ENCODE measurements at places on chromosomes 4 and X.

DNA sequence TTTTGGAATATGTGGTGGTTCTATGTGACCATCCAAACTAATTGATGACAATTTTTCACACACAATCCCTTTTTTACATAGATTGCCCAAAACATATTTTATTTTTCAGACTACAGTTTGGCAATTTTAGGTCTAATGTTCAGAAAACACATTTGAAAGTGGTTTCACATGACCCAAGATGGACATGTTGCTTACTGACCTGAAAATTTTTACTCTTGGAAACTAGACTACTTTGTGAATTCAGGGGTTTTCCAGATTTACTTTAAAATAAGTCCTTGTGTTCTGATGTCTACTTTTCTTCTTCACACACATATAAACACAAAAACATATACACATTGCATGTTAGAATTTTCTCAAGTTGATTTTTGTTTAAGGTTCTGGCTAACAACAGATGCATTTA, 79.5 kb downstream of the HMGB2 start:
- no peak for DNase-seq

GRCh38 chr4:155434904-155435303, 58.1 kb upstream of the MAP9 start:
- DNase-seq, result no peak

GRCh38 chrX:63514569-63515080, 163.5 kb upstream of the SPIN4 start:
- no peak for DNase-seq

DNA sequence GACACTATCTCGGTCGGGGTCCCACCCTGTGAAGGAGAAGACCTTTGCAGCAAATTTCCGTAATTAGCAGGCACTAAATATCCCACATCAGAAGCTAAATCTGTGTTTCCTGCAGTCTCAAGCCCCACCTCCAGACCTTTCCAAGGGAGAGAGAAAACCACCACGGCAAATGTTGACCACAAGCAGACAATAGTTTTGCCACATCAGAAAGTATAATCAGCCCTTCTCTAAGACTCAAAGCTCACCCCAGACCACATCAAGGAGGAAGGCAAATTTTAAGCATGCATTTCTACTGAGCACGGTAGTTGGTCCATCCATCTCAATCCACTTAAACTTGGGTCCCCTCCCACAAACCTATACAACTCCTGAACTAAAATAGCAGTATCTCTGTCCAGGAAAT, 398.5 kb downstream of the GPM6A start:
- DNase-seq, result no peak

DNA sequence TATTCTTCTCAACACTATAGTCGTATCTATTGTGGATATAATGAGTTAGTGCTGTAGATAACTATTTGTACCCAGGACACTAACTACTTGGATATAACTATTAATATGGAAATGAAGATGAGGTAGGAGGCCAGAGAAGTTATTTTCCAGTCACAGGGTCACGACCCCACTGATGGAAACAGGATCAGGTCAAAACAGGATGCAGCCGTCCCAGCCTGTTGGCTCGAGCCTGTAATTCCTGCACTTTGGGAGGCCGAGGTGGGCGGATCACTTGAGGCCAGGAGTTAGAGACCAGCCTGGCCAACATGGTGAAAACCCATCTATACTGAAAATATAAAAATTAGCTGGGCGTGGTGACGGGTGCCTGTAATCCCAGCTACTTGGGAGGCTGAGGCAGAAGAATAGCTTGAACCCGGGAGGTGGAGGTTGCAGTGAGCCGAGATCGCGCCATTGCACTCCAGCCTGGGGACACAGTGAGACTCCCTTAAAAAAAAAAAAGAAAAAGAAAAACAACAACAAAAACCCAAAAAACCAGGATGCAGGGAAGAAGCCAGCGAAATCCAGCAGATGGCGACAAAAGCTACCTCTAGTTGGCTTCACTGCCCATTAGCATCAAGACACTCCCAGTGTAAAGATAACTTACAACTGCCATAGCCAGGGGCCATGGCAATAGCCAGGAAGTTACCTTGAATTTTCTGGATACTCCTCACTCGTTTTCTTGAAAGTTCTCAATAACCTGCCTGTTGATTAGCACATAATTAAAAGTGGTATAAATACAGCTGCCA, 37.9 kb upstream of the NKAP start:
- peak; percentile 6 for DNase-seq

DNA sequence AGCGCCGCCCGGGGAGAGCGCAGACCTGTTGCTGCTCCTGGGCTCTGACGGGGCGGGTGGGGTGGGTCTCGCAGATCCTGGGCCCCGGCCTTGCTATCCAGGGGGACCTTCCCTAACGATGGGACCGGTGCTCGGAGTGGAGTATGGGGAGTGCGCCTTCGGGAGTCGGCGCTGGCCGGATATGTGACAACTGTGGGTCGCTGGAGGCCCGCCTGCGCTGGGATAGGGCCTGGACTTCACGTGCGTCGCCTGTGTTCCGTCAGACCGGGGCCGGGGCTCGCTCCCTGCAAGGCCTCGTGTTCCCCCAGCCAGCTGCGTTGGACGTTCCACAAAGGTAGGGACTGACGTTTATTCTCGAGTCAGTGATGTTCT, 1.3 kb downstream of the TBL1X start:
- no peak for DNase-seq

DNA sequence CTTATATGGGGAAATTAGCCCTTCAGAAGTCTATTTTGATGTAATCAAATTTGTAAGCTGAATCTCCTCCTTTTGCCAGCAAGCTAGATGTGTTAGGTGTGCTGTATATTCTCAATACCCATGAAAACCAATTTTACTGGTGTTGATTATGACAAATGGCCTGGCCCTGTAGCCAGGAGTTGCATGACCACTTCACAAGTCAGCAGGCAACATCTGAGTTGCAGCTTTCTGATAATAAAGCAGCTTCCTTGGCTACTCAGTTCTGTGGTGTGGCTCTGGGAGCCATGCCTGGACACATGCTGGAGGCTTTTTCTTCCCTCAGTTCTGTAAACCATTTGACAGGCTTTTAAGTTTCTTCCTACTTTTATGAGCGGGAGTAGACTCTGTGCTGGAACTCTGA, 154.1 kb upstream of the CXCL13 start:
- no peak for DNase-seq

GRCh38 chrX:124256216-124256615, 76.2 kb upstream of the TEX13D start:
- DNase-seq, result no peak

GRCh38 chr4:80903020-80903419, 127.5 kb upstream of the BMP3 start:
- no peak for DNase-seq

GRCh38 chr4:7540206-7540605, 105.5 kb upstream of the PSAPL1 start:
- no peak for DNase-seq
